ENCODE measurements at places on chromosomes 5 and 9.

- no peak for DNase-seq
Observed at GRCh38 chr9:133961226-133962165, 30.6 kb downstream of the VAV2 start.

DNA sequence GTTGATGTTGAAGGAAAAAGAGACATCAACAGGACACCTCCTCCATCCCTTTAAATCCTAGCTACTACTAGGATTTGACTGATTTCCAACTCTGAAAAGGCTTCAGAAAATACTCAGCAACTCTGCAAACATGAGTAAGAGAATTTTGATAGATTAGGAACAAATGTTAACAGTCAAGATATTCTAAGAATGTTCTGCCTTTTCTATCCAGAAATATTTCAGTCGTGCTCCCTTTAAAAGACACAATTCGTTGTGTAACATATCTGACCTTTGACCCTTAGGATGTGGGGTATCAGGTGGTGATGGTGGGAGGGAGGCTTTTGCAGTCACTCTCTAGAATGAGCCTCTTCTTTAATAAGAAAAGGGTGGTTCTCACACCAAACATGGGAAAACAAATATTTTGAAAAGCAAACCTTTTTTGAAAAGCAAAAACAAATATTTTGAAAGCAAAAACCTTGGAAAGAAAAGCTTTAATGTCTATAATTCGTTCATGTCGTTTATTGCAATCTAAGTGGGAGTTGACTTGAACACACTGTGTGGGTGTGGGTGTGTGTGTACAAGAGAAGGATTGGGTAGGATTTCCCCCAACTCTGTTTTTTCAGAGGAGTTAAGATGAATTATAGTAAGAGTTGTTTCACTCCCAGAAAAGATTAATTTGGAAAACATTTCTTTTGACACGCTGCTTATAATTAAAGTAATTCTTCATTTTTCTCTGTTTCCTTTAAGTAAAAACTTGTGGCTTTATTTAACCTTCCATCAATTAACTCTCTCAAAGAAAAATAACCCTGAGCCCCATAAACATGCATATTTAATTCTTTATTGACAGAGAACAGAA lies 152.8 kb downstream of the TMEM167A start:
- no peak for DNase-seq

DNA sequence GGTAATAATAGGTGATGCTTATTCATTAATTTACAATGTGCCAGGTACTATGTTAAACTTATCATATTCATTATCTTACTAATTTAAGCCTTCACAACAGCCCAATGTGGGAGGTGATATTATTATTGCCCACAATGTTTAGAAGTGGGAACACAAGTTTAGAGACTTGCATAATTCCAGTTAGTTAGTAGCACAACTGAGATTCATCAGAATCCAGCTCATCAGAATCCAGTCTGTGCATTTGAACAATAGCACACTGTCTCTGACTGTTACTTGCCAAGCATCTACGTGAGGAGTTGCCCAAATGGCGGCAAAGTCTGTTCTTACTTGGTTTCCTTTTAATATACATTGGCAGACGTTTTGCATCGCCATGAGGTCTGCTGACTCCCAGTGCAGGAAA lies 110.9 kb upstream of the BASP1 start:
- DNase-seq, result no peak

- DNase-seq, result no peak
Observed at GRCh38 chr5:95801961-95802360, 20.6 kb downstream of the GLRX start.

GRCh38 chr5:170557314-170557713 lies 53.5 kb downstream of the KCNIP1 start:
- no peak for DNase-seq

DNA sequence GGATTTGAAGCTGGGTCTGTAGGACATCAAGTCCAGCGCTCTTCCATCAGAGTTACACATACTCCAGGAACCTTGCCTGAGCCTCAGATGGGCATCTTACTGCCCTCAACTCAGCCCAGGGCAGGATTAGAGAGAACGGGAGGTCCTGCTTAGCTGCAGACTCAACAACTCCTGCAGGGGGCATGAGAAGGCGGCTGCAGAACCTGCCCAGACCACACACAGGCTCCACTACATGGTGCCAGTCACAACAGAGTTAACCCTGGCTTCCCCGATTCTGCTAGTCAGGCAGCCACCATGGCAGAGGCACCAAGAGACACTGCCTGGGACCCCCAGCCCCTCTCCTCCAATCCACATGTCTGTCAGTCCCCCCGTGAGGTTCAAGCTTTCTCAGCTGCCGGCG lies 23.9 kb upstream of the CPLX2 start:
- peak; percentile 35 for DNase-seq

GRCh38 chr9:70609542-70610286 lies 195.3 kb upstream of the KLF9 start:
- DNase-seq, result no peak

- no peak for DNase-seq
Observed at GRCh38 chr9:125767349-125767748, 20.2 kb downstream of the PBX3 start.

DNA sequence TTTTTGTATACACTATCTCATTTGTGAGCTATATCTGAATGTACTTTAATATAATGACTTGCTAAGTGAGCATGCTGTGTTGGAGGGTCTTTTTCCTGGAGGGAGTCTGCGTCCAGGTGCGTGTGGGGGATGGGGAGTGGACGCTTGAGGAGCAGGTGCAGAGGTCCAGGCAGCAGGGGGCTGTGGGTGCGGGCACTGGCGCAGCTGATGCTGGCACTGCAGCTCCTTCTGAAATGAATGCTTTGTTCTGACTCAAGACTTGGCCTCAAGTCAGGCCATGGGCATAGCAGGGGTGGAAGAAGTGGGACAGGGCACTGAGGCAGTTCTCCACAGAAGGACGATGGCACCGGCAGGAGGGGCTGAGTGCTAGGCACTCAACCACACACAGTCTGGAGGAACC lies 165.7 kb upstream of the IRX1 start:
- DNase-seq, result no peak

GRCh38 chr5:159947708-159948358 lies 31.6 kb downstream of the ADRA1B start:
- peak; percentile 60 for DNase-seq

DNA sequence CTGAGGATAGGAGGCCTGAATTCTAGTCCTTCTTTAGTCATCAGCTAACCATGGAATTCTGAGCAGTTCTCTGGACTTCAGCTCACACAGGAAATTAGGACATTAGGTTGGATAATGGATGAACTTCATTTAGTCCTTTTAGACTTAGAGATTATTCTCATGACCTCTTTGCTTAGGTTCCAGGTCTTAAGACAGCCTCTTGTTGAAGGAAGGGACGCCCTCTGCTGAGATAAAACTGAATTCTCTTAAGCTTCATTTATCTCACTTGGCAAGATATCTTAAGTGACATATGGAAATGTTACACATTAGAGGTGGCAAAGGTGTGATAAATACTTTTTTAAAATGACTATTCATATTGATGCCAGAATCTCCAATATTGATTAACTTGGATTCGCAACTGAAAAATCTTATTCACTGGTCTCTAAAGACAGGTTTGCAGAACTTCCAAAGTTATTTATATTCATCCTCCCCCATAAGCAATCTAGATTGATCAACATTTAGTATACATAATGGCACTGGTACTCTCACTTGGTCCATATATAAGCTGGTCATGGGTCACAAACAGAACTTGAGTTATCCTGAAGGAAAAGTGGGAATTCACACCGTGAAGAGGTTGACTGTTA lies 16.9 kb upstream of the ZNF366 start:
- DNase-seq, result peak; percentile 88

GRCh38 chr5:15009420-15009819 lies 137.8 kb upstream of the ANKH start:
- no peak for DNase-seq

GRCh38 chr5:6750951-6751685 lies 37.9 kb downstream of the TENT4A start:
- no peak for DNase-seq
